Stimulated activated naive CD4-positive, alpha-beta T cell (primary cell): ENCODE measurements at places on chromosomes 13 and 19.

- no peak for DNase-seq
Measured at GRCh38 chr19:28456252-28456651, 756.7 kb downstream of the UQCRFS1 start.

GRCh38 chr19:1133471-1133929 is 29.7 kb downstream of the GPX4 start:
- peak; percentile 51 for DNase-seq

- DNase-seq = no peak
Measured at GRCh38 chr19:6086068-6086788, 24.1 kb downstream of the RFX2 start.

DNA sequence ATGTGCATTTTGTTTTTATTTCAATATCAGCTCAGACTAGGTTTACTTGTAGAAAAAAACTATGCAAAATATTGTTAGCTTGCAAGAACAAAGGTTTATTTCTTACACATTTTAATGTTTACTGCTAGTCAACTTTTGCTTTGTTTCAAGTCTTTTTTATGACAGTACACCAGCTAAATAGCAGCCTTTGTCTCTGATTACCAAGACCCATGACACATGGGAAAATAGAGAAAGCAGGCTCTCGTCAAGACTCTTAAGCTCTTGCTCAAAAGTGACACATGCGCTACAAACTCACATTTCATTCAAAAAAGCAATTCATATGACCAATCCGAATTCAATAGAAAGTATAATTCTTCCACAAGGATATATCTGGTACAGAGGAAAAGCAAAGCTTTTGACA is 642.3 kb upstream of the SLITRK1 start:
- no peak for DNase-seq

- DNase-seq = no peak
Measured at GRCh38 chr19:7098096-7098495, 28.6 kb downstream of the ZNF557 start.

GRCh38 chr13:24004971-24005370 is 107.7 kb upstream of the C1QTNF9B start:
- DNase-seq = no peak

DNA sequence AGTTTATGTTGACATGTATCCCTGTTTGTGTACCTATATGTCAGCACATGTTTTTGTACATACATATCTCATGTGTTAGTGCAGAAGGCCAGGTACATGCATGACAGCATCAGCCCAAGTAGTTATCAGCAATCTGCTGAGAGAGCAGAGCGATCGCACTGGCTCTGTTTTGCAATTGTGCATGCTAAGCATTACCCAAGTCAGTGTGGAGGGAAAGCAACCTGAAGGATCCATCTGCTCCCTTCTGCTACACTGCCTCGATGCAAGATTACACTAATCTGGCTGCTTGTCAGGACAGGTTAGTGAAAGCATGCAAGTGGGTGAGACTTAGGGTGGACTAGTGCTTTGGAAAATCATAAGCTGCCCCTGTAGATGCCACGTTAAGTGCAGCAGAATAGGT is 211.8 kb downstream of the PCCA start:
- no peak for DNase-seq

DNA sequence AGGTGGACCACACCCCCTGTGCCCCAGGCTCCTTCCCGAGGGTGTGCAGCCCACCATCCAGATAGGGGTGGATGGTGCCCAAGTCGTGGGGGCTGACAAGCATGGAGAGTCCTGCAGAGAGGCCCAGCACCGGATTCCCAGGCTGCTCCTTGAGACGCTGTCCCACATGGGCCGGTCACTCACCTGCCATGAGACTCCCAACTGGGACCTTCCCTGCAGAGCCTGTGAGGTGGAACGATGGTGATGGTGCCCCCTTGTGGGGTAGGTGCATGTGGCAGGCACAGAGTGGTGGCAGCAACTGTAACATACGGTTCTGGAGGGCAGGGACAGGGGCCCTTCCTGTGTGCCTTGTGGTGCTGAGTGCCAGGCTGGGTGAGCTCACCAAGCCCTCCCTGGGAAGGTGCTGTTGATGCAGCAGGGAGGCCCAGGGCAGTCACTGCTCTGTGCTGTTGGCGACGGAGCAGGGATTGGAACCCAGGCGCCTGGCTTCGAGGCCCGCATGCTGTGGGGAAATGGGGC is 33.1 kb downstream of the PPP1R37 start:
- peak; percentile 36 for DNase-seq

DNA sequence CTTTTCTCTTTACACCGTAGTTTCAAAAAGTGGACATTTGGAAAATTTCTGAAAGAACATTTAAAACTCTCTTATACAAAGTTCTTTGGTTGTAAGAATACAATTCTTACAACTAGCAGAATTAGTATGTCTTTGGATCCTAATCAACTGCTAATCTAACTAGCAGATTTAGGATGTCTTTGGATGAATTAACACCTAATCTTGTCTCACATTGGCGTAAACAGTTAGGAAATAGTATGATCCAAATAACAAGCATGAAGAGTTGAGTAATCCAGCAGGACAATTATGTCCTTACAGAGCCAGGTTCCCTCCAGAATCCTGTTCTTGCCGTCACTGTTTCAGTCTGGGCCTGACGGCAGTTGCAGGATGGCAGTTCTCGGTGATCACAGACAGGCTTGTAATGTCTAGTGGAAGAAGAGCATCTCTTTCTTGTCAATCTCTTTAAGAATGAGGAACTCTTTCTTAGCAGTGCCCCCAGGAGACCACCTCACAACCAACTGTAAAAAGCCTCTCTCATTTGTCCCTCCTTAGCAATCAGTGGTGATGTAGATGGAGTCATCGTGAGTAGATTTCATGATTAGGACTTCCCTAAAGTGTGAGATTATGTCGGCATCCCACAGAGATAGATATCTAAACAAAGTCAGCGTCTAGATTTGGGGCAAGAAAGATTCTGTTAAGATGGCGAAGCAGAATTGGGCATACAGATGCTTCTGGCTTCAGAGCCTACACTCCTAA is 5.7 kb upstream of the TNFSF13B start:
- DNase-seq = no peak

- DNase-seq = no peak
Measured at GRCh38 chr13:111856571-111856970, 210.4 kb upstream of the SOX1 start.

DNA sequence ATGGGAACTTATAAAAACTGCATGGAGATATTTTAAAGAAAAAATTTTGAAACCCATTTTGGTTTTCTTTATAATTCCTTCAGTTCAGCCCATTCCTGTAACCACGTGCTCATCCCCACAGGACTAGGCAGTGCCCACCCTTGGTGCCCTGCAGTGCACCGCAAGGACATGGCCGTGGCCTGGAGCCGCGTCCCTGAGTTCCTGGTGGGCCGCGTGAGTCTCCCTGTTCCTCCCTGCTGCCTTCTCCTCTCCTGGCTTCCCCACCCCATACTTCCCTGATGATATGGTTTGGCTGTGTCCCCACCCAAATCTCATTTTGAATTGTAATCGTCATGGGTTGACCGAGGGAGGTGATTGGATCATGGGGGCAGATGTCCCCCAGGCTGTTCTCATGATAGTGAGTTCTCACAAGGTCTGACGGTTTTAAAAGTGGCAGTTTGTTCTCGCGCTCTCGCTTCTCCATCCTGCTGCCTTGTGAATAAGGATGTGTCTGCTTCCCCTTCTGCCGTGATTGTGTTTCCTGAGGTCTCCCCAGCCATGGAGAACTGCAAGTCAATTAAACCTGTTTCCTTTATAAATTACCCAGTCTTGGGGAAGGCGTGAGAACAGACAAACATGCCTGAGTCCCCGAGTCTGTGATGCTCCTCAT is 31.6 kb upstream of the TFDP1 start:
- DNase-seq = no peak
